ENCODE measurements at places on chromosomes 4 and X. TPM values are rescaled to one million over a fixed set of nuclear protein-coding genes. Genes with fewer than 3 reads are reported as not detected.

The ARHGEF6 gene
- 87.1 TPM for total RNA-seq

The CCNQ gene
- total RNA-seq, result 19.7 TPM

The CT45A3 gene
- not detected for total RNA-seq

The ANXA10 gene
- total RNA-seq, result not detected

The ARHGEF38 gene
- total RNA-seq, result not detected

The P2RY4 gene
- total RNA-seq, result not detected

The CENPE gene
- 51.4 TPM for total RNA-seq

The PDGFRA gene
- not detected for total RNA-seq

The NHSL2 gene
- 1.6 TPM for total RNA-seq

The PAPSS1 gene
- total RNA-seq, result 20.3 TPM

The CCDC158 gene
- total RNA-seq, result not detected

The MAGEB18 gene
- not detected for total RNA-seq

The XAGE1A gene
- total RNA-seq, result not detected

The MUC7 gene
- not detected for total RNA-seq

The FGF16 gene
- total RNA-seq, result not detected

The RNF212 gene
- 8.1 TPM for total RNA-seq

The ELOVL6 gene
- total RNA-seq, result 9.9 TPM

The ABLIM2 gene
- 2.5 TPM for total RNA-seq

The RIBC1 gene
- 1.2 TPM for total RNA-seq

The ERCC6L gene
- 8.2 TPM for total RNA-seq

The MCF2 gene
- 0.69 TPM for total RNA-seq

The ADAMTS3 gene
- total RNA-seq, result not detected

The TBX22 gene
- total RNA-seq, result not detected

The CASK gene
- total RNA-seq, result 53.8 TPM

The RAB9B gene
- 0.33 TPM for total RNA-seq

The EPGN gene
- not detected for total RNA-seq

The ANK2 gene
- total RNA-seq, result 1.8 TPM

The SCD5 gene
- 6.2 TPM for total RNA-seq

The AFM gene
- not detected for total RNA-seq

The NXF2 gene
- total RNA-seq, result not detected

The MAGEB10 gene
- total RNA-seq, result not detected

The ODAPH gene
- total RNA-seq, result not detected

The MAGED1 gene
- 52.5 TPM for total RNA-seq
